ENCODE measurements at places on chromosomes 16 and 17. TPM values are rescaled to one million over a fixed set of nuclear protein-coding genes. Genes with fewer than 3 reads are reported as not detected.

DNA sequence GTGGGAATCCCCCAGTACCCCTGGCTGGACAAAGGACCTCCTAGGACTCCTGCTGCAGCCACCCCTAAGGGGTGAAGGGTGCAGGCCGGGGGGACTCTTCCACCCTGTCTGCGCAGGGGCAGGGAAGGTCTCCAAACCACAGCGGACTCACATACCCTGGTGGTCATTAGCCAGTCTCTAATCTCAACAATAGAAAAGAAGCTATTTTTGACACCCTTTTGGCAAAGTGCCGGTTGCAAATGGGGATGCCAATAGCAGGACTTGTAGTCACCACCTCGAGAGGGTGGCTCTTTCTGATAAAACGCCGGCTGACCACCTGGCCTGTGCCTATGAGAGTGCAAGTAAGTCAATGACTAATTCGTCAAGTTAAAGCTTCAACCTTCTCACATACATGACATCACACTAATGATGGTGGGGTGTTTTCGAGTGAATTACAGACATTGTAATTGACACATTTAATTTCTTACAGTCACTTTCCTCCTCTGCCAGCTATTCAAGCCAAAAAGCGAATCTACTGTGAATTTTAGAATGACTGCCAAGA lies 23.1 kb upstream of the DNAH17 start:
- DNase-seq = peak; percentile 61
- no peaks in the 10 kb centered on the region for H3K27me3 ChIP-seq
- no peak overlapping the region for H3K27ac ChIP-seq
- no peaks in the 10 kb centered on the region for H3K36me3 ChIP-seq
- no peak overlapping the region for H3K4me3 ChIP-seq

DNA sequence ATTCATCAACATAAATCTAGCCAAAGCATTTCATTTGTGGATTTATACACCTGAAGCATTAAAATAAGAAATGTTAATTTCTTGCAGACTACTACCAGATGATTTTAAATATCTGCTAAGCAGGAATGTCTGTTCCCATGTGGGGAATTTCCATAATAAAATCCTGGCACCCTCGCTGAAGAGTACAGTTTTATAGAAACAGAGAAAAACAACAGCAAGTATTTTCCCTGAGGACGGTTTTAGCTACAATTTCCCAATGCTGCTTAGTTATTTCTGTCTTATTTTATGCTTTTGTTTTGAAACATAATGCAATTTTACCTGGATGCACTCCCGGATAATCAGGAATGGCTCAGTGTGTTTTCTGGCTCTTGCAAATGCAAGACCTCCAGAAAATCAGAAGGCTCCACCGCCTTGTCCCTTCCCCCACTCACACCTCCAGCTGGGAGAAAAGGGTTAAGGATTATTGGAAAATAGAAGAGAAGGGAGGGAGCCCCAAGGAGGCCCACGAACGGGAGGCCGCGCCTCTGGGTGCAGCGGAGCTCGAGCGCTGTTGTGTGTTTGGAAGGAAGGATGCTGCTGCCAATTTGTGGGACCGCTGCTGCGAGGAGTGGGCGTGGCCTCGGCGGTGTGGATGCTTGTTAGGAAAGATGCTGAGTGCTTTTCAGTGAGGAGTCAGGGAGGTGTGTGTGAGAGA lies at the start of gene CNTNAP4:
Gene CNTNAP4, plus strand, starts transcription at position 657 of the 694 bp plus-strand sequence. CDS start 262 bp downstream, outside the sequence.
- no peak within 1 kb of the TSS for H3K4me3 ChIP-seq
- DNase-seq = peak; percentile 26
- no peak within 1 kb of the TSS for H3K27ac ChIP-seq
- no peaks in the 10 kb centered on the region for H3K4me1 ChIP-seq
- H3K27me3 ChIP-seq = peaks cover 4% of the 10 kb centered on the region

DNA sequence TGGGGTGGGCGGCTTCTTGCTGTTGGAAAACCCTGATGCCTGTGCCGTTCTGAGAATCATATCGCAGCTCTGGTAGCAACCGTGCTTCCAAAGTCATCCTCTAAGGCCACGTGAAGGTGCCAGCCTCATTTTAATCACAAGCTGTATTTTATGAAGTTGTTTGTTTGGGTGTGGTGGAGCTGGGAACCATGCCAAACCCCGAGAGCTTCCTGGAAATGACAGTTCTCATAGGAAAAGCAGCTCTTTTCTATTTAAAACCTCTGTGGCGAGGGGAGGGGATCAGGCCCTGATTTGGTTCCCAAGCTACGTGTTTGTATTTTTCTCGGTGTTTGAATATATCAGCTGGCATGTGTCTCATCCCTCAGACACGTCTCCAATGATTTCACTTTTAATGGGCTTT lies 21.7 kb downstream of the KNOP1 start:
- DNase-seq = peak; percentile 83
- H3K27me3 ChIP-seq = no peaks in the 10 kb centered on the region
- peaks cover 47% of the 10 kb centered on the region for H3K36me3 ChIP-seq
- H3K4me3 ChIP-seq = no peak overlapping the region
- peaks cover 18% of the 10 kb centered on the region for H3K4me1 ChIP-seq
- peak overlapping the region; percentile 91 for H3K27ac ChIP-seq

ULK2 gene
- 16.9 TPM for total RNA-seq

DNA sequence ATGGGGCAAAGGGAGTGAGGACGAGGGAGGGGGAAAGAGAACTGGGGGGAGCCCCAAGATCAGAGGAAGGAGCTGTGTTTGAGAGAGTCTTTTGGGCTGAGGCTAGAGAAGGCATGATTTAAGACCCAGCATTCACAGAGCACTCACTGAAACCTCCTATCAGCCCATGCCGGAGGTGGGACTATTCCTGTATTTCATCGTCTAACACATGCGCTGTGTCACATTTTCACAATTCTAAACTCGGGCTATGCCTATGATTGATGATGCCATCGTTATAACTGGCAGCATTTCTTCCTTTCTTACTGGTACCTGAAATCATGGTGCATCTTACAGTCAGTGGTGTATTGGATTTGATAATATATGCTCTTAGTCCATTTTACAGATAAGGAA lies 3.5 kb downstream of the FAM171A2 start:
- peaks cover 13% of the 10 kb centered on the region for H3K4me1 ChIP-seq
- H3K4me3 ChIP-seq = no peak overlapping the region
- DNase-seq = no peak

DNA sequence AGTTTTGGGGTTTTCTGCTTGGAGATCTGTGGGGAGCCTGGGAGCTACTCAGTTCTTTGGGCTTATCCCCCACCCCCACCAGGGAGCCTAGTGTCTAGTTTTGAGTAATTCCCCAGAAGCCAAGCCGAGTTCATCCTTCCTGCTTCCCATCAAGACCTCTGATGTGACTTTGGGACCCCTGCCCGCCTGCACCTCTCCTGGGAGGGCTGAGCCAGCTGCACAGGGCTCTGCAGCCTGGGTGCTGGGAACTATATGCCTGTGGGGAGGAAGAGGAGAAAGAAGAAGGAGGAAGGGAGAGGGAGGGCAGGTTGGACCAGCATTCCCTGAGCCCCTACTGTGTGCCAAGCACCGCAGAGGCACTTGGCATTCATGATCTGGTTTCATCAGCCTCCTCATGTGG lies 178.9 kb downstream of the TMEM132E start:
- DNase-seq = no peak
- no peak overlapping the region for H3K27ac ChIP-seq
- no peaks in the 10 kb centered on the region for H3K27me3 ChIP-seq

DNA sequence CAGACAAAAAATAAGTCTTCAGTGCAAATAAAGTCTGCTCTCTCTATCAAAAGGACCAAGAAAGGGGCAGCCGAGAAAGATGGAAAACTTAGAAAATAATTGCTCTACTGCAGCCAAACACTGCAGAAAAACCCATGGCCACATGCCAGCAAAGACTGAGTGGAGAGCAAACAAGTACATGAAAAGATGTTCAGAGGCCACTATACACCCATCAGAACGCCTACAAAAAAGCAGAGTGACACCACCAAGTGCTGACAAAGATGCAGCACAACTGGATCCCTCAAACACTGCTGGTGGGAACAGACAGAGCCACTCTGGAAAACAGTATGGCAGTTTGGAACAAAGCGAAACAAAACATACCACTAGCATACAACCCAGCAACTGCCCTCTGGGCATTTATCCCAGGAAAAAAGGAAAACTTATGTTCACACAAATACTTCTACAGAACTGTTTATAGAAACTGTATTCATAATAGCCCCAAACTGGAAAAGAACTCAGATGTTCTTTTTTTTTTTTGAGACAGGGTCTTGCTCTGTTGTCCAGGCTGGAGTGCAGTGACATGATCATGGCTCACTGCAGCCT lies 36.7 kb downstream of the KIAA0753 start:
- H3K4me3 ChIP-seq = no peak overlapping the region
- H3K27me3 ChIP-seq = no peaks in the 10 kb centered on the region
- H3K36me3 ChIP-seq = peaks cover 9% of the 10 kb centered on the region

TMEM114 gene
- total RNA-seq = not detected

TNS4 gene
- total RNA-seq = not detected

PRR11 gene
- 11.4 TPM for total RNA-seq

GSE1 gene
- total RNA-seq = 44.1 TPM

DNA sequence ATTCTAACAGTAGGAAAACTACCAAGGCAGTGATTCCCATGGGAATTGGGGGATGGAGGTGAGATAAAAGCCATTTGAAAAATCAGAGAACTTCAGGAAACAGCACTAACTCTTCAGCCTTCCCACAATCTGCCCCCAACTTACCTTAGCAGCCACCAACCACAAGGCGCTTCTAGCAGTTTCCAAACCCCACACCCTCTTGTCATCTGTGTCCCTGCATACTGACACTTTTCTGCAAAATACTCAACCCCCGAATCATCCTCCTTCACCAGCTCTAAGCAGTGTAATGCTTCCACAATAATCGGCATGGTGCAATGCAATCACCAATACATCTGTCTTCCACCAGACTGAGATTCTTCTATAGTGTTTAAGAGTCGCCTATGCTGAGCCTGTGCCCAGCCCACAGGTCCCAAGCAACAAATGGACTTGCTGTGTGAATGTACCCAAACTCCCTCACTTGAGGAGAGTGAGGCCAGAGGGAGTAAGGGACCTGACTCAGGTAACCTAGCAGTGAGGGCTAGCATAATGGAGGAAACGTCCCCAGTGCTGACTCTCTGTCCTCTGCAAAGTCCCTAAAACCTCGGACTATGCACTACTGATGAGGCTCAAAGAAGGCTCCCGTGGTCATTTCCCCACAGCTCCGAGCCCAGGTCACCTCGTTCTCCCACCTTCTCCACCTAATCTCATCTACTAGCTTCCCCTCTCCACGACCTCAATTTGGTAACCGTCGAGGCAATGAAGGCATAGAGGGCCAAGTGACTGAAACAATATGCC lies 943 bp downstream of the DYNC1LI2 start:
- peak overlapping the region; percentile 99 for H3K4me3 ChIP-seq
- H3K36me3 ChIP-seq = no peaks in the 10 kb centered on the region
- H3K27me3 ChIP-seq = no peaks in the 10 kb centered on the region

GRCh38 chr16:86424985-86425384 lies 85.3 kb upstream of the FOXF1 start:
- DNase-seq = no peak
- H3K4me1 ChIP-seq = no peaks in the 10 kb centered on the region
- H3K27me3 ChIP-seq = peaks cover 16% of the 10 kb centered on the region
- no peak overlapping the region for H3K4me3 ChIP-seq
- no peak overlapping the region for H3K27ac ChIP-seq

DNA sequence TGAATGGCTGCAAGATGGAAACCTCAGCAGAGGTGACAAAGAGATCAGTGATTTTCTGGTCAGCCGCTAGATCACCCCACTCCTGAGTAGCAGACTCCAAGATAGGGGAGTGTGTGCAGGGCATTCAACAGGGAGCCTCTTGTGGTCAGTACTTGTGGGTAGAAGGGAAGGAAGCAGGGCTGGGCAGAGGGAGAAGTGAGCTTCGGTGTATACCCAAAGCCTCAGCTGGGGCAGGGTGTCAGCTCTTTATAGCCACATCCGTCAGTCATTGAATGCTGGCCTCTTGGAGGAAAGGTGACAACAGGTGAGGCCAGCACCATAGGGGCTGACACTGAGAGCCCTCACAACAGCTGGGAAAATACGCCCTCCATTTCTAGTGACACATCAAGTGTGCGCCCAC lies 2.2 kb upstream of the SLC12A3 start:
- no peak overlapping the region for H3K4me3 ChIP-seq
- no peak overlapping the region for H3K27ac ChIP-seq
- no peaks in the 10 kb centered on the region for H3K36me3 ChIP-seq
- DNase-seq = no peak
- no peaks in the 10 kb centered on the region for H3K27me3 ChIP-seq

DNA sequence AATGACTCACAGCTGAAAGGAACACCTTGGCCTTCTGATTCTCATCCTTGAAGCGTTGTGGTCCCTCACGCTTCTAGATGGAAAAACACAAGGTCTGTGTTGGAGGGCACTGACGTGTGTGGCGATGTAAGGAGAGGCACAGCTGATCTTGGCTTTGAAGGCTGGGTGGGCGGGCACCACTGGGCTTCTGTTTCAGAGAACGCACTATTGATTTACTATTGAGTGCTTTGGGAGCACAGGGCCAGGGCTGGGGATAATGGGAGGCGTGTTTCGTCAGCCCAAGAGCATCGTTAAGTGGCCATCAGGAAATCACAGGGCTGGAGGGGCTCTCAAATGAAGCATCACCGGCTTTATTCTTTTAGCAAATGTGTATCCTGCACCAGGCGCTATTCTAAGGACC lies 70.7 kb downstream of the CMIP start:
- peaks cover 42% of the 10 kb centered on the region for H3K4me1 ChIP-seq
- no peaks in the 10 kb centered on the region for H3K36me3 ChIP-seq
- no peak overlapping the region for H3K4me3 ChIP-seq
- no peak overlapping the region for H3K27ac ChIP-seq

NOL3 gene
- total RNA-seq = 119 TPM

STAT5B gene
- total RNA-seq = 31.4 TPM

DNA sequence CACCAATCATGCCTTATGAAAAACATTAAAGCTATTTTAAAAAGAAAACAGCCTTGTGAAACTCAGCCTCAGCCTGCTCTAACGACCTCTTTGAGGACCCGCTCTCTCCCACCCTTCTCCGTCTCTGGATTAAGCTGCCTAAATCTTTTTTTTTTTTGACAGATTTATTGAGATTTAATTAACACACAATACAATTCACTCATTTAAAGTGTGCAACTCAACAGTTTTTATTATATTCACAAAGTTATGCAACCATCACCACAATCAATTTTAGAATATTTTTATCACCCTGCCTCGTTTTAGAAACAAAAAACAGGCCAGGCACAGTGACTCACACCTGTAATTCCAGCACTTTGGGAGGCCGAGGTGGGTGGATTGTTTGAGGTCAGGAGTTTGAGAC lies 8.4 kb downstream of the CDR2L start:
- H3K4me3 ChIP-seq = no peak overlapping the region
- peaks cover 39% of the 10 kb centered on the region for H3K4me1 ChIP-seq
- DNase-seq = no peak
- no peaks in the 10 kb centered on the region for H3K27me3 ChIP-seq

BCL6B gene
- 24.2 TPM for total RNA-seq

Data from heart left ventricle (tissue), 16 donors.